Stimulated activated CD8-positive, alpha-beta memory T cell treated with anti-CD3 and anti-CD28 coated beads, Interleukin-4, amount 100 ng/mL, for 4 hours (primary cell): ENCODE measurements at places on chromosomes 7 and 10.

DNA sequence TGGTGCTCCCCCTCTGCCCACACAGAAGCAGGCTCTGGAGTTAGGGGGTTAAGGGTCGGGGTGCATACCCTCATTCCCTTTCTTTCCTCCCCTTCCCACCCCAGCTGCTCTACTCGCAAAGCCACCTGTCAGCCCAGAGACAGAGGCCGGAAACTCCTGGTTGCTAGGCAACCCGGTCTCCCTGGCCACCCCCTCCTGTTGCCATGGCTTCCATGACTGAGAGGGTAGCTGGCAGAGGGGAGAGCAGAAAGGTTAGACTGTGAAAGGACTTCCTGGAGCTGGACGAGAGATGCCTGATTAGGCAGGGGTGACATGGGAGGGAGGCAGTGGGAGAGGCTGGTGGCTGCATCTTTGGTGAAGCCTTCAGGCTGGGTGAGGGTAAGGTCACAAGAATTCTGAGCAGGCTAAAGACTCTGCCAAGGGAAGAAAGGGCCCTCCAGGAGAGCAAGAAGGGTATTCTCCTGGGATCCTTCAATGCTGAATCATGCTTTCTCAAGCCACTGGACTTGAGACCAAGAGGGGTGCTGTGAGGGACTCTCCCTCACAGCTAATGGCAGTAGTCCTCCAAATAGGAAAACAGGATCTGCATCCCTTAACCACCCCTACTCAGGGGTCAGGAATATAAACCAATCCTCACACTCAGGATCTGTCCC, 5.4 kb downstream of the PSD start:
- DNase-seq, result no peak

- no peak for DNase-seq
Observed at GRCh38 chr7:100893910-100894721, 1.6 kb downstream of the ACHE start.

- no peak for DNase-seq
Observed at GRCh38 chr7:121624958-121625357, 228.8 kb upstream of the FAM3C start.

DNA sequence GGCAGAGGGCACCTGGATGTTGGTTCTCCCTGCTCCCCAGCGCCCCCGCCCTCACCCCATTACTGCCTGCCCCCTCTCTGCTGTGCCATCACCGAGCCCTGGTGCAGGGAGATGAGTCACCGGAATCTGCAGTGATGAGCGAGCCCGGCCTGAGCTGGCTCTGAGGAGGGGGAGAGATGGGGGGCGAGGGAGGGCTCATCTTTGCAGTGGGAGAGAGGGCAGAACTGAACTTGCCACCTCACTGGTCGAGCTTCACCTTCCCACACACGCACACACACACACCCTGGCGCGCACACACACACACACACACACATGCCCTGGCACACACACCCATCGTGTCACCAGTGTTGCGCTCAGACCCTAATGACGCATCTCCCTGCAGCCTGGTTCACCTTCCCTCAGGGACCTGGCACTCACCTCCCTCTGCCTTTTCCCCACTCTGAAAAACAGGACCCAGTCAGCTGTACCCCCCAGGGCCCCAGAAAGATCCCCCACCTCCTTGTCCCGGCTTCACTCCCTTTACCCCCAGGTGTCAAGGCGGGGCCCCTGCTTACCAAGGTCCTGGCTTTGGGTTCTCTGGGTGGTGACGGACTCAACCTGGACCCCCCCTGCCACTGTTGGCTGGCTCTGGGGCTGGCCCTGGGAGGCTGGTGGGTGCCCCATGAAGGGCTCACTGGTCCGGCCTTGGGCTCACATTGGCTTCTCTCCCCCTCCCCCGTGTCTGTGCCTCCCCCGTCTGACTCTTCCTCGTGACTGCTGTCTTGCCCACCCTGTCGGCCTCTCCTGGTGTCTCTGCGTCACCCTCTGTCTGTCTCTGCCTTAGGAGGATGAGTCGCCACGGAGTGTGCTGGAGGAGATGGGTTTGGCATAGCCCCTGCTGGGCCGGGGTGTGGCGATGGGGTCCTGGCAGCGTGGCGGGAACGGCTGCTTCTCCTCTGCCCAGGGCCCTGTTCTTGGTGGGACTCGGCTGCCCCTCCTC, 5.4 kb downstream of the VGF start:
- DNase-seq, result no peak

DNA sequence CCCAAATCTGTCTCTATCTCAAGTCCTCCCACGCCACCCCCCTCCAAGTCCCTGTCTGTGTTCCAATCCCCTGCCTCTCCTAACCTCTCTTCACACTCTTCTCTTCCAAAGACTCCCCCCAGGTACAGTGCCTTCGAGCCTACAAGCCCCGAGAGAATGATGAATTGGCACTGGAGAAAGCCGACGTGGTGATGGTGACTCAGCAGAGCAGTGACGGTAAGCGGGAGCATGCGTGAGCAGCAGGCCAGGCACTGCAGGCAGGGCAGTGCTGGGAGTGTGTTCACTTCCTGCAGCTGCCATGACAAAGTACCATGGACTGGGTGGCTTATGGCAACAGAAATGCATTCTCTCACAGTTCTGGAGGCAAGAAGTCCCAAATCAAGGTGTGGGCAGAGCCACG, 23.4 kb downstream of the ARHGEF5 start:
- DNase-seq, result no peak
